ENCODE measurements at places on chromosomes 3 and 15.

DNA sequence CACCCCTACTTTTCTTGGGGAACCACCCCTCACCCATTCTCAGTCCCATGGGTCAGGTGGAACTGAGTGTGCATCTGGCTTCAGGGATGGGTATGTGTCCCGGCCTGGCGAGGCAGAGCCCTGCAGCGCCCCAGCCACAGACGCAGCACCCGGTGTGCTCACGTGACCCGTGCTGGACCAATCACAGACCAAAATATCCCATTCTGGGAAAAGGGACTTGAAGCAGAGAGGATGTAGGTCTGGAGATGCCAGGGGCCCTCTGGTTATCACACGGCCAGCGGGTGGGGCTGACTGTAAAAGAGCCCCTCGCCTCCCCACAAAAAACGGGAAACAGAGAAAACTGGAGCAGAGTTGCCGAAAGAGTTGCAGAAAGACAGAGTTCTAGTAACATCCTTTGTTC lies 138.0 kb upstream of the RAD18 start:
- no peak for DNase-seq

DNA sequence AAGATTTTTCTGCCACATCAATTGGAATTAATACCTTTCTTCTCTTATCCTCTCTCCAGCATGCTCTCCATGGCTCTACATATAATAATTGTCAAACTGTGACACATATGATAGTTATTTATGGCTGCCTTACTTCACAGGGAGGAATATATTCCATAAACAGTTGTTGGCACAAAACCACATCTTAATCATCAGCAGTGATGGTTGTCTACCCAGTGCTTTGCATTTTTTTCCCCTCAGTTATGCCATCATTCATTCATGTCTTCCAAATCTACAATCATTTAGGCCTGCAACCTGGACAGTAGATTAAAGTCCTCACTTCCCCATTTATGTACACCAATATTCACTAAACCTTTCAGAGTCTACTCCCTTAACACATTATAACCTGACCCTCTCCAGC lies 107.7 kb downstream of the THRB start:
- no peak for DNase-seq

GRCh38 chr3:135268941-135269532 lies 474.0 kb downstream of the EPHB1 start:
- DNase-seq: no peak

GRCh38 chr15:98996169-98996568 lies 11.4 kb downstream of the PGPEP1L start:
- no peak for DNase-seq
